Activated T-cell treated with anti-CD3 and anti-CD28 coated beads, Interleukin-2, amount 50 U/mL, for 72 hours (primary cell): ENCODE measurements at places on chromosomes 11 and 22.

DNA sequence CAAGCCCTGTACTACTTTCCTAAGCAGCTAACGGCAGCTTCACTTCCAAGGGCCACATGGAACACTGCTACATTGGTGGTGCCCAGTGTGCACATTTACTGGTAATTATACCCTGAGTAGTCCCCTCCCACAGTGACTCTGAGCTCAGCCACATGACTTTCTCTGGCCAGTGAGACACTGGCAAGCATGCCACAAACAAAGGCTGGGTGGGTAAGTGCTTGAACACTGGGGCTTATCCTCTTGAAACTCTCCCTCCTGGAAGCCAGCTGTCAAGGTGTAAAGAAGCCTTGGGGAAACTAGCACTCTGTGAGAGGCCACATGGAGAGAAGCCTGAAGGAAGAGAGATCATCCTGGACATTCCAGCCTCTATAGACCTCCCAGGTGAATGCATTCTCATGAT is 54.4 kb upstream of the DRD2 start:
- no peaks in the 10 kb centered on the region for H3K4me1 ChIP-seq
- H3K27me3 ChIP-seq: peaks cover 31% of the 10 kb centered on the region
- no peak overlapping the region for H3K4me3 ChIP-seq
- no peak overlapping the region for H3K27ac ChIP-seq

DNA sequence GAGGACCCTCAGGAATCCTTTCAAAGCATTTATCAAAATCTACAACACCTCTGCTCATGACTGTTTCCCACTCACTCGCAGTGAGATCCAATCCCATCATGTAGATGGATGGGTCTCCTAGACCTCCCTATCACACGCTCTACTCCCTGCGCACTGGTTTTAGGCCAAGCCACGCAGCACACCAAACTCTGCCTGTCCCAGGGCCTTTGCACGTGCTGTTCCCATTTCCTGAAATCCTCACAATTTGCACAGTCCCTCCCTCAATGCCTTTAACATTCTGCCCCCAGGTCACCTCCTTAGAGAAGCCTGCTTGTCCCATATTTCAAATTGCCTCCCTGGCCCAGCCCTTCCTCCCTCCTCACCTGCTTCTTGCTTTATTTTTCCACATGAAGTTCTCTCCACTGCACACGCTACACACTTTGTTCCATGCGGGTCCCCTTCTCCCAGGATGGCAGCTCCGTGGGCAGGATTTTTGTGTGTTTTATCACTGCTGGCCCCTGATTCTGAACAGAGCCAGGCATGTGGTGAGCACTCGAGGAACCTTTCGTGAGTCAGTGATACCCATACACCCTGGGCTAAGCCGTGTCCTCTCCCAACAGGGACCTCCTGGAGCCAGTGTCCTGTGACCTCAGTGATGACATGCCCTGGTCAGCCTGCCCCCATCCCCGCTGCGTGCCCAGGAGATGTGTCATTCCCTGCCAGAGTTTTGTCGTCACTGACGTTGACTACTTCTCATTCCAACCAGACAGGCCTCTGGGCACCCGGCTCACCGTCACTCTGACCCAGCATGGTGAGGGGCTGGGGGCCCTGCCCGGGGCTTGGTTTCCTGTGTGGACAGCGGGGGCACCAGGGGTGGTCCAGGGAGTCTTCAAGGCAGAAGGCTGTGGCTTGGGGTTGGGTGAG is 12.2 kb downstream of the CSF2RB start:
- H3K4me1 ChIP-seq: peaks cover 7% of the 10 kb centered on the region
- no peak overlapping the region for H3K4me3 ChIP-seq
- H3K36me3 ChIP-seq: no peaks in the 10 kb centered on the region
- H3K27ac ChIP-seq: no peak overlapping the region

DNA sequence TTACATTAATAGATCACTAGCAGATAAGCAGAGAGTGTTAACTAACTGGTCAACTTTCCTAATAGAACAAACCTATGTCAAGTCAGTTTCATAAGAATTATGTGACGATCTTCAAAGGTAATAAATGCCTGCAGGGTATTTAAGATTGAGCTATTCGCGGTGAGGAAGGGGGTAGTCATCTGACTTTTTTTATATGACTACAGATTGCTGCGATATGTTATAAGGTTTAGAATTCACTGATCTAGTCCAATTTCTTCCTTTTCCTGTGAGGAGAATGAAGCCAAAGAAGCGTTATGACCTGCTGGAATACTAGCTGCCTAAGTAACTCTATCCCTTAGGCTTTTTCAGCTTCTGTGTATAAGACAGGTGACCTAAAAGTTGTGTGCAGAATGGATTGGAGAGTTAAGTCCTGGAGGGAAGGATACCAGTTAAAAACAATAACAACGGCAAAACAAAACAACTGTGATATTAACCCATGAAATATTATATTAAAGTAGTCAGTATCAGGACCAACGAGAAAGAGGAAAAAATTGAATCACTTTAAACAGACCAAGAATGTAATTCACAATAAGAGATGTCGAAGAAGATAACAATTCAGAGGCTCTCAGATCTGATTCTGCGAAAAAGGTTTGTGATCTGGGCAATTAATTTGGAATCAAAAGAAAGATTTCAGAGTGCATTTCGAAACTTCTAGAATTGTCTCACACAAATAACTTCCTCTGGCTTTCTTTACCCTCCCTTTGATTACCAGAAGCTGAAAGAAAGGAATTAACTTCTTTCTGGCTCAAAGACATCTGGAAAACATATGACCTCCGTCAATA is 630 bp downstream of the CASP4 start:
- H3K4me1 ChIP-seq: peaks cover 33% of the 10 kb centered on the region
- H3K36me3 ChIP-seq: peaks cover 23% of the 10 kb centered on the region
- no peak for DNase-seq
- H3K4me3 ChIP-seq: peak overlapping the region; percentile 83
- no peaks in the 10 kb centered on the region for H3K27me3 ChIP-seq

GRCh38 chr11:130861902-130862860 is 54.1 kb downstream of the SNX19 start:
- no peaks in the 10 kb centered on the region for H3K4me1 ChIP-seq
- no peaks in the 10 kb centered on the region for H3K36me3 ChIP-seq
- peak; percentile 87 for DNase-seq
- H3K4me3 ChIP-seq: no peak overlapping the region
- H3K27me3 ChIP-seq: peaks cover 3% of the 10 kb centered on the region
- H3K27ac ChIP-seq: no peak overlapping the region

- no peak for DNase-seq
- no peaks in the 10 kb centered on the region for H3K27me3 ChIP-seq
- peaks cover 5% of the 10 kb centered on the region for H3K36me3 ChIP-seq
- H3K4me1 ChIP-seq: no peaks in the 10 kb centered on the region
- no peak overlapping the region for H3K27ac ChIP-seq
Measured at GRCh38 chr22:49564054-49564453, 263.6 kb downstream of the BRD1 start.

- no peak overlapping the region for H3K4me3 ChIP-seq
- no peaks in the 10 kb centered on the region for H3K36me3 ChIP-seq
- no peaks in the 10 kb centered on the region for H3K4me1 ChIP-seq
- DNase-seq: no peak
- no peaks in the 10 kb centered on the region for H3K27me3 ChIP-seq
Measured at GRCh38 chr11:44823006-44823405, 96.2 kb downstream of the TSPAN18 start.

DNA sequence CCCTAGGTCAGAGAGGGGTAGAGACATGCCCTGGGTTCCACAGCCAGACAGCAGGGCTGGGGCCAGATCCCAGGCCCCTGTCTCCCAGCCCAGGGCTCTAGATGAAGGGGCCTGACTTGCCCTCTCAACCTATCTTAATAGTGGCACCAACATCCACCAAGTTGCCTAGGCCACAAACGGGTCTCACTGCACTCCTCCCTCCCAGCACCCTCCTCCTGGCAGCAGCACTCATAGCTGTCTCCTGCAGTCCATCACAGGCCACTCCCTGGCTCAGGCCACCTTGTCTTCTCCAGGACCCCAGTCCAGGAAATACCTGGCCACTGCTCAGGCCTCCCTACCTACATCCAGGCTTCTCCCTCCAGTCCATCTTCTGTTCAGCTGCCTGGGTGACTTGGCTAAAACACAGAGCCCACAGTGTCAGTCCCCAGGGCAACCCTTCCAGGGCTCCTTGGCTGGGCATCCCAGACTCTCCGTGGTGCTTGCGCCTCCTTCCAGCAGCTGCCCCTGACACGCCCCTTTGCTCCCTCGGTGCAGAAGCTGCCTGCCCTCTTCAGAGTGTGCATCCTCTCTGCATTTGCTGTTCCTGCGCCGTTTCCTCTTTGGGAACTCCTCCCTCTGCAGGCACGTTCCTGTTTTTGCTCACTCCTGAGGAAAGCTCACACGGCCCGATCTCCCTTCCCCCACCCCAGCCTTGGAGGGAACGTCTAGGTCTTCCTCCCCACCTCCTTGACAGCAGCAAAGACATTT is 40.5 kb downstream of the LRRC32 start:
- peaks cover 19% of the 10 kb centered on the region for H3K36me3 ChIP-seq
- H3K27me3 ChIP-seq: peaks cover 4% of the 10 kb centered on the region
- H3K4me1 ChIP-seq: peaks cover 49% of the 10 kb centered on the region
- DNase-seq: no peak
- peak overlapping the region; percentile 62 for H3K4me3 ChIP-seq
- H3K27ac ChIP-seq: peak overlapping the region; percentile 76

DNA sequence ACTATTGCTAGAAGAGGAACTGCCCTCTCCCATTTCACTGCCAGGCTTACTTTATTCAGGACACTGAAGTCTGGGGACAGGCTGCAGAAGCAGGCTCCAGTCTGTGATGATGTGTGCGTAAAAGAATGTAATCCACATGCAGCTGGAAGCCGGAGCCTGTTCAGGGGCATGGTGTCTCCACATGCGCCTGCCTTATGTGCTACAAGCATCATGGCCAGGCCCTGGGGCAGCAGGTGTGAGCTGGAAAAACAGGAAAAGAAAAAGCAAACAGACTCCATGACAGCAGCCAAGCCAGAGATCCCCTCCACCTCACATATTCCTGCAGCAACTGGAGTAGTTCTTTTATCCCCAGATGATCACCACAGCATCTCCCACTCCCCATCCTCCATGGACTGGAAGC is 33.4 kb downstream of the ARFGAP2 start:
- H3K27ac ChIP-seq: no peak overlapping the region
- H3K4me1 ChIP-seq: no peaks in the 10 kb centered on the region
- no peak overlapping the region for H3K4me3 ChIP-seq
- no peaks in the 10 kb centered on the region for H3K27me3 ChIP-seq
- H3K36me3 ChIP-seq: no peaks in the 10 kb centered on the region

GRCh38 chr11:70246196-70246595 is 24.3 kb upstream of the PPFIA1 start:
- peaks cover 12% of the 10 kb centered on the region for H3K4me1 ChIP-seq
- no peak for DNase-seq
- no peak overlapping the region for H3K27ac ChIP-seq
- peaks cover 2% of the 10 kb centered on the region for H3K36me3 ChIP-seq
- H3K4me3 ChIP-seq: no peak overlapping the region

DNA sequence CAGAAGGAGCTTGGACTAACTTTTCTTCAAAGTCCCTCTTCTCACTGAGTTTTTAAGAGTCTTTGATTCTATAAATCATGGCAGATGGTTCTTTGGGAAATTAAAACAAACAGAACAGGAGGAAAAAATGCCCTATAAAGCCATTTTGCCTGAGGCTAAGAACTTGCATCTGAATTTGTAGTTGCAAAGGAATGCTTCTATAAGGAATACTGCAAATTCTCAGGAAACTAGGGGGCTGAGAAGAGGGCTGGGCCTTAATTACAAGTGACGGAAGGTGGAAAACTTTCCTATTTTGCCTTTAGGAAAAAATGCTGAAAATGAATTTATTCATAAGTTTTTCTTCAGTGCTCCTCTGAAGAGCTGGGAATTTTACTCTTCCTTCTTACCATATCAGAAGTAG is 90.0 kb upstream of the NARS2 start:
- DNase-seq: no peak
- H3K4me3 ChIP-seq: no peak overlapping the region
- no peak overlapping the region for H3K27ac ChIP-seq

DNA sequence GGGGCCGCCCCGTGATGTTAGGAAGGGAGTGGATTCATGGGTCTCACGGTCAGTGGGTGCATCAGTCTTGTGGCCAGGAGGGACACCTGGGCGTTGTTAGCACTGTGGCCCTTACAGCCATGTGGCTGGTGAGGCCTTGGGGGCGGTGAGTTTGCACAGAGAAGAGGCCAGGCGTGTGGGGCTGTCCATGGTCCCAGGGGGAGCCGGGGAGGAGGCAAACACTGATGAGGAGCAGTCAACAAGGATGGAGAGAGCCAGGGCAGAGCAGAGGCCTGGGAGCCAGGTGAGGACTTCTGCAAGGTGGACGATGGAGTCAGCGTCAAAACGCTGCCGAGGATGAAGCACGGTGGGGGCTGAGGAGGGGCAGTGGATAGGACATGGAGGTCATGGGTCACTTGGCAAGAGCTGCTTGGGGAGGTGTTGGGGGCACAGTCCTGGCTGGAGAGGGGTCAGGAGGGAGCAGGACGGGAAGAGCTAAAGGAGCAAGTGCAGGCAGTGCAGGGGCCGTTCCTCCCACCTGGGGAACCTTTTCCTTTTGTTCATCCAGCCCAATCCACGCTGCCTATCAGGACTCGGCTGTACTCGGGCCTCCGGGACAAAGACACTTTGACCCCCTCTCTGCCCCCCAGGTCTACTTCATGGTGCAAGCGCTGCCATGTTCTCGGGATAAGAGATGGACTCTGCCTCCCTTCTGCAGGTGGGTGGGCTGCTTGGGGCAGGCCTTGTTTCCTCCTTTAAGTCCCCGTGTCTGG is 801.1 kb downstream of the TBC1D22A start:
- H3K4me1 ChIP-seq: no peaks in the 10 kb centered on the region
- H3K36me3 ChIP-seq: no peaks in the 10 kb centered on the region
- H3K27me3 ChIP-seq: no peaks in the 10 kb centered on the region
- no peak overlapping the region for H3K27ac ChIP-seq

- no peaks in the 10 kb centered on the region for H3K27me3 ChIP-seq
- H3K36me3 ChIP-seq: no peaks in the 10 kb centered on the region
- peaks cover 33% of the 10 kb centered on the region for H3K4me1 ChIP-seq
- DNase-seq: no peak
- H3K4me3 ChIP-seq: no peak overlapping the region
- H3K27ac ChIP-seq: peak overlapping the region; percentile 86
Measured at GRCh38 chr11:75264971-75265370, 24.4 kb downstream of the TPBGL start.

DNA sequence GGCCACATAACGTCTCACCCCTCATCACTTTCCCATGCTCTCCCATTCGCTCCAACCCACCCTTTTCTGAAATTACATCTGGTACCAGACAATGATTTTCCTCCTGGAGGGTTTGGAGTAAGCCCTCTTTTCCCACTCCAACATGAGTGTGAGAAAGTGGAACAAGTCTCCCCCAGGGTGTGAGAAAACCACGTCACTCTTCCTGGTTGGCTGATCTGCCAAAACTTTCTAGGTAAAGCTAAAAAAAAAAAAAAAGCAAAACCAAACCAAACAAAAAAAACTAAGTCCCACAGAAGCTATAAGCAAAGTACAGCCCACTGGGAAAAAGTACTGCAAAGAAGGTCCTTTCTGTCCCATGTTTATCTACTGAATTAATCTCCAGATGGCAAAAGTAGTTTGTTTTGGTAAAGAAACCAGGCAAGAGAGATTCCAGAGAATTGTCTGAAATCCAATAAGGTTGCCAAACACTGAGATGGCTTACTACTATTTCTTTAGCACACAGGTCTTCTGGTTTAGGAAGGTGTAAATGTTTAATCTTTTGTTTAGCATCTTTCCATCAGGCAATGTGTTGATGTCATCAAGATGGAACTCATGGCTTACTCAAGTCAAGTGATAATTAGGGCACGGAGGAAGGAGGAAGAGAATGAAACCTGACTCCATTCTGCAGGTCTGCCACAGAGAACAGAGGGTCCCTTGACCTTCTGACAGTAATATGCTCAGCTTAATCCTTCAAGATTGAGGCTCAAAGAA is 395.6 kb downstream of the LARGE1 start:
- H3K4me1 ChIP-seq: no peaks in the 10 kb centered on the region
- H3K4me3 ChIP-seq: no peak overlapping the region
- peaks cover 2% of the 10 kb centered on the region for H3K36me3 ChIP-seq
- H3K27ac ChIP-seq: no peak overlapping the region
- no peaks in the 10 kb centered on the region for H3K27me3 ChIP-seq
- no peak for DNase-seq
